ENCODE measurements at places on chromosomes 5 and 9.

DNA sequence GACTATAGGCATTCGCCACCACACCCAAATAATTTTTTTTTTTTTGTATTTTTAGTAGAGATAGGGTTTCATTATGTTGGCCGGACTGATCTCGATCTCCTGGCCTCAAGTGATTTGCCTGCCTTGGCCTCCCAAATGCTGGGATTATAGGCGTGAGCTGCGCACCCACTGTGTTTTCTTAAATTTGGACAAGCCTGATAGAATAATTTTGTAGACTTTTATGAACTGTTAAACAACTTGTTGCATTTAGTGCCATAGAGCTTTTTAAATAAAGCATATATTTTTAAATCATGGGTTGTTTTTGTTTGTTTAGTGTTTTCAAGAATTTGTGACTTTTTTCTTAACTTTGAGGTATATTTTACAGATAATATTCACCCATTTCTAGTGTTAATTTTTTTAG lies 4.8 kb downstream of the PHAX start:
- no peak for DNase-seq

GRCh38 chr5:96121364-96121763 lies 159.7 kb upstream of the ELL2 start:
- DNase-seq, result no peak

DNA sequence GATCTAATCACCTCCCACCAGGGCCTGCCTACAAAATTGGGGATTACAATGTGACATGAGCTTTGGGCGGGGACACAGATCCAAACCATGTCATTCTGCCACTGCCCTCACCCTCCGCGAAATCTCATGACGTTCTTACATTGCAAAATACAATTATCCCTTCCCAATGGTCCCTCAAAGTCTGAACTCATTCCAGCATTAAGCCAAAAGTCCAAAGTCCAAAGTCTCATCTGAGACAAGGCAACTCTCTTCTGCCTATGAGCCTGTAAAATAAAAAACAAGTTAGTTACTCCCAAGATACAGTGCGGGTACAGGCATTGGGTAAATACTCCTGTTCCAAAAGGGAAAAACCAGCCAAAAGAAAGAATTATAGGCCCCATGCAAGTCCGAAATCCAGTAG lies 14.6 kb upstream of the PCDHAC2 start:
- DNase-seq, result no peak

- no peak for DNase-seq
These were observed 905 bp downstream of the CDK9 start for GRCh38 chr9:127786773-127787104.

GRCh38 chr9:109179801-109180523 lies 12.9 kb upstream of the FRRS1L start:
- no peak for DNase-seq

GRCh38 chr5:28234356-28234968 lies 1196.1 kb upstream of the CDH9 start:
- no peak for DNase-seq

- DNase-seq, result no peak
These were observed 242.1 kb downstream of the HCN1 start for GRCh38 chr5:45454114-45454513.

DNA sequence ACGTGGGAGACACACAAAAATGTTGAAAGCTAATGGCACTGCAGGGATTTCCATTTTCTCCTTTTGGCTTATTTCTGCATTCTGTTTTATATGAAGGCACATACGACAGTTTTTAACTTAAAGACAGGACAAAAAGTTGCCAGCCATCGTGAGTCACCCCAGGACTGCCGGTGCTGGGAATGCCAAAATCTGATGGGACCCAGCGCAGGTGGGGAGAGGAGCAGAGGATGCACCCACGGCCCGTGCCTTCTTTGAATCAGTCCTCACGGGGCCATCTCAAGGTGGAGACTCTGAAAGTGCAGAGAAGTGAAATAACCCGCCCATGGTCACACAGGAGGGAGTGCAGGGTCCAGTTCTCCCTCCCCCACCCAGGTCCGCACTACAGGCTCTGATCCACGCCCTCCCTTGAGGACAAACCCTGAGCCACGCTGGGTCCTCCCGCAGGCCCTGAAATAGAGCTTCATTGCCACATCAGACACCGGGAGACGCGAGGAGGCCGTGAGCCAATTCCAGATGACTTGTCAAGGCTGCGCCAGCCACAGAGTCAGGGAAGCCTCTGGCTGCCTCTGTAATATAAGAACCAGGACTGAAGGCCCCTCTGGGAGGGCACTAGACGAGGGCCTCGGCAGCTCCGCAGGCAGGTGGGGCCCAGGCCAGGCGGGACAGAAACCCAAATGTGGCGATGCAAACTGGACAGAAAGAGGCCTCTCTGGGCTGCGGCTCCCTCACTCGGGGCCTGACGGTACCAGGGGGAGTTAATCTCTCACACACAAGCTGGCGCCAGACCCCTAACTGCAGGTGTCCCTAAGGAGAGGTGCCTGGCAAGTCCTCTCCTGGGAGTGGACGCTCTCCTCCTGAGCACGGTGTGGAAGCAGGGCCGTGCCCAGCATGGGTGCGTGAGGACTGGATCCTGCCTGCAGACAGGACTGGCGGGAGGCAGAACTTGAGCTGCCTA lies 22.9 kb downstream of the ADAMTS2 start:
- DNase-seq, result no peak

DNA sequence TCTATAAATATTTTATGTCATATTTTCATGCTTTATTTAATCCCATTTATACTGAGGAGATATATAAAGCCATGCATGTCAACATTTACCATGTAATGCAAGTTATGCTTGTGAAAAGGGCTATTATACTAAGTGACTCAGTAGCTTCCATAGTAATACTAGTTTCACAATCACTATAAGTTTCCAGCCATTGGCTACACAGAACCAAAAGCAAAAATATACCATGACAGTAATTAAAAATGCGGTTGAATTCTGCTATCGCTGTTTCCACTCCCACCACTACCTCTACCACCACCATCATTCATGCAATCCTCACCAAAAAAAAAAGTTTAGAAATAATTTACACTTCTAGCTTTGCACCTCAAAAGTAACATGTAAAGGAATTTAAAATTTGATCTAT lies 60.2 kb downstream of the MLLT3 start:
- DNase-seq, result no peak

GRCh38 chr5:61632064-61632463 lies 300.0 kb downstream of the ZSWIM6 start:
- no peak for DNase-seq

DNA sequence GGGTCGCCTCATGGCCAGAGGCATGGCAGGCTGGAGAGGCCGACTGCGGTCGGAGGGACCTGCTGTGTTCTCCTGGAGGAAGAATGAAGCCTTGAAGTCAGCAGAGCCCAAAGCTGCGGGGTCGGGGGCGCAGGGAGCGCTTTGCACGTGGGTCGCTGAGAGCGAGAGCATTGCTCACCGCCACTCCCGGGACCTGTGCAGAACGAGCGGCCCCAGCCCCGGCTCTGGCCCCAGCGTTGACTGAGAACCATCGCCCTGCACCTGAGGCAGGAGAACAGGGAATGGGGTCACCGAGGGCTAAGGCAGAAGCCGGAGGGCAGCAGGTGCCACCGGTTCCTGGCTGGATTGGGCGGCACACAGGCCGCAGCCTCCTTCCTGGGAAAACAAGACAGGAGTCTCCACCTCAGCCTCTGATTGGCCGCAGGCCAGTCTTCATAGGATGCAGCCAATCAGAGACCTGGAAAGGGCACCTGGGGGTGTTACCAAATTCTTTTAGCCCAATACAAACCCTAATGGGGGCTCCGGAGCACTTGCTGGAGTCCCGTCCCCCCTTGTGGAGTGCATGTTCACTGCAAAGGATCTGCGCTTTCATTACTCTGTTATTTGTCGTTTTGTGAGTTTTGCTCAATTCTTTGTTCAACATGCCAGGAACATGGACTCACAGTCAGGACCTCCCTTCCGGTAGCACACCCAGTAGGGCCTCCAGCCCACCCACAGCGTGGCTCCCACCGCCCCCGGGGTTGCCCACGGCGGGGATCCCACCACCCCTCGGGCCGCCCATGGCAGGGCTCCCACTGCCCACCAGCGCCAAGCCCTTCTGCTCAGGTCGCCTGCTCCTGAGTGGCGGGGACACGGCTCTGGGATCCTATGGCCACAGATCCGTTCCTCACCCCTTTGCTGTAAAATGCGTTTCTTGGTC lies 24.7 kb upstream of the SLC6A19 start:
- DNase-seq, result no peak

- DNase-seq, result no peak
These were observed 236.9 kb upstream of the ANKRD55 start for GRCh38 chr5:56470007-56470406.

- no peak for DNase-seq
These were observed 51.3 kb upstream of the GOLPH3 start for GRCh38 chr5:32225445-32225844.

- no peak for DNase-seq
These were observed 105.8 kb upstream of the PCSK1 start for GRCh38 chr5:96538808-96539250.

DNA sequence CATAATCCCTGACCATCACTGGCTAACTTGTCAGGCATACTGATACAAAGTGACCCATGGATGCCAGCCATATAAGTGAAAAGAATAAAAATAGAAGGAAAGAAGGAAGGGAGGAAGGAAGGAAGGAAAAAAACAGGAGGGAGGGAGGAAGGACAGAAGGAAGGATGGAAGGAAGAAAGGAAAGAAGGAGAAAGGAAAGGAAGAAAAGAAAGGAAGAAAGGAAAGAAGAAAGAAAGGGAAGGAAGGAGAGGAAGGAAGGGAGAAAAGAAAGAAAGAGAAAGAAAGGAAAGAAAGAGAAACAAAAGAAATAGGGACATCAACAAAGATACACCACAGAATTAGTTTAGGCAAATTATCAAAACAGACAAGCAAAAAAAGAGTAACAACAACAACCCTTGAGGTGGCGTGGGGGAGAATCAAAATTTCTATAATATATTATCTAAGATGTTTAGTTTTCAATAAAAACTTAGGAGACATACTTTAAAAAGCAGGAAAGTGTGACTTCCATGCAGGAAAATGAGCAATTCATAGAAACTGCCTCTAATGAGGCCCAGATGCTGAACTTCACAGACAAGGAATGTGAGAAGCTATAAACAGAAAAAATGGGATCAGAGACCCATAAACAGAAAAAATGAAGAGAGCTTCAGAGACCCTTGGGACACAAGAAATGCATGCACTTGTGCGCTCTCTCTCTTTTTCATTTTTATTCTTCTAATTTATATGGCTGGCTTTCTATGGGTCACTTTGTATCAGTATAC lies 96.1 kb upstream of the NFIL3 start:
- DNase-seq, result no peak

- DNase-seq, result no peak
These were observed 860.8 kb upstream of the DMAC1 start for GRCh38 chr9:8660383-8660782.

GRCh38 chr5:56290378-56291078 lies 57.4 kb upstream of the ANKRD55 start:
- no peak for DNase-seq

- no peak for DNase-seq
These were observed 185.1 kb upstream of the ELAVL2 start for GRCh38 chr9:24011009-24011717.

- DNase-seq, result no peak
These were observed 307.3 kb downstream of the MLLT3 start for GRCh38 chr9:20314981-20315380.

DNA sequence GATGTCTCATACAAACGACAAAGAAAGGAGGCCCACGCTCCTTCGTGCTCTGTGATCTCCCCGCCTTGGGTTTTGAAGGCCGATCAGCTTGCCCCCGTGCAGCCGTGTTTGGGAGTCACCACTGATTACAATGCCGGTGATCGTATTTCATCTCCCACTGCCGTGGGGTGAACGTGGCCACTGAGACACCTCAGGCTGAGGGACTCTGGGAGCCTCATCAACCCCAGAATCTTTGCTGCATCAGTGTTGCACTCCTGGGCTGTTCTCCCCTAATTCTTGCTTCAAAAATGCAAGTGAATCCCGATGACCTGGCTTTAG lies 194.2 kb downstream of the HSPA4 start:
- DNase-seq, result no peak

GRCh38 chr5:95925939-95926338 lies 35.7 kb downstream of the ELL2 start:
- no peak for DNase-seq

DNA sequence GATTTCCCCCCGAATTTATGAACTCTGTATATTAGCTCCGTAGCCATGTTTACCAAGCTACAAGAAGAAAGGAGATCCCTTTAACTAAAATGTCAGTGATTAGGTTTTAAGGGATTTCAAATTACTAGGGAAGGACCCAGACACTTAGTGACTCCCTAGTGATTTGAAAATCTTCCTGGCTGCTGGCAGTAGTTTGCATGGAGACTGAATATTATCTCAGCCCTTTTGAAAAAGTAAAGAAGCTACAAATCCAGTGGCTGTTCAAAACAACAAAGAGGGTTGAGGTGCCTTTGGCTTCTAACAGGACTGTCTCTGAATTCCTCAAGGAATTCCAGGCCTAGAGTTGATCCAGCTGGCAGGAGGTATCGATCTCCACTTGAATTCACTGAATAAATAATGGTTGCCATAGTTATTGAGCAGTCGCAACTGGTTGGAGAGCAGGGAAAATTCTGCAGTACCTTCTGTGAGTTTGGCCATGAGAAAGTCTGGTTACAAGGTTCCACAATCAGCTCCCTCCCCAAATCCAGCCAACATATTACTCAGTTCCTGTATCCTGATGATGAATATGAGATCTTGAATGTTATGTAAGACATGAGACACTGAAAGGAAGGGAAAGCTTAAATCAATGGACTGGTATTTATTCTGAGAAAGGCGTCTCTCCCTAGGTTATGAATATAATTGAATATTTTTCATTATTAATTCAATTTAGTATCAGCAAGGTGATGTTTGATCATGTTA lies 37.7 kb downstream of the NR4A3 start:
- no peak for DNase-seq

Data from effector memory CD8-positive, alpha-beta T cell (primary cell).